ENCODE measurements at places on chromosomes 6 and 20. TPM values are rescaled to one million over a fixed set of nuclear protein-coding genes. Genes with fewer than 3 reads are reported as not detected.

CNKSR3 gene
- total RNA-seq: 4.2 TPM

GLP1R gene
- 1.6 TPM for total RNA-seq

ZKSCAN4 gene
- total RNA-seq: 9.0 TPM

PTCHD4 gene
- 20.3 TPM for total RNA-seq

Data from diencephalon (tissue), 1 donor.